Stimulated activated CD8-positive, alpha-beta memory T cell treated with anti-CD3 and anti-CD28 coated beads, Interleukin-2, amount 100 ng/mL, for 48 hours (primary cell): ENCODE measurements at places on chromosomes 5 and 9.

GRCh38 chr5:57452885-57453284 is 29.7 kb downstream of the ACTBL2 start:
- DNase-seq: no peak

- DNase-seq: no peak
These were observed 334.2 kb downstream of the PDE4D start for GRCh38 chr5:59559323-59559722.

DNA sequence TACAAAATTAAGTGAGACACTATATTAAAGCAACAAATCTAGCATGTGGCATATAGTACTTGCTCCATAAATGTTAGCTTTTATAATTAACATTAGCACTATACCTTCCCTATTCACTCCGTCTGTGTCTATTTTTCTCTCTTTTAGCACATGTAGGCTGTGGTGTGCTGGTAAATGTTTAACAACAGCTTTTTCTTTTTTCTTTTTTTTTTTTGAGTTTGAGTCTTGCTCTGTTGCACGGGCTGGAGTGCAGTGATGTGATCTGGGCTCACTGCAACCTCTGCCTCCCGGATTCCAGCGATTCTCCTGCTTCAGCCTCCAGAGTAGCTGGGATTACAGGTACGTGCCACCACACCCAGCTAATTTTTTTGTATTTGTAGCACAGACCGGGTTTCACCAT is 62.1 kb downstream of the SPRY4 start:
- no peak for DNase-seq

GRCh38 chr5:129904102-129904666 is at the start of gene CHSY3:
TSS of gene CHSY3 (plus strand) at chr5:129904465.
- no peak for DNase-seq

GRCh38 chr5:149040421-149040820 is 22.4 kb downstream of the SH3TC2 start:
- DNase-seq: no peak

- no peak for DNase-seq
These were observed 1.5 kb downstream of the RXRA start for GRCh38 chr9:134327671-134328231.

GRCh38 chr5:120088412-120088811 is 375.7 kb upstream of the PRR16 start:
- DNase-seq: no peak

DNA sequence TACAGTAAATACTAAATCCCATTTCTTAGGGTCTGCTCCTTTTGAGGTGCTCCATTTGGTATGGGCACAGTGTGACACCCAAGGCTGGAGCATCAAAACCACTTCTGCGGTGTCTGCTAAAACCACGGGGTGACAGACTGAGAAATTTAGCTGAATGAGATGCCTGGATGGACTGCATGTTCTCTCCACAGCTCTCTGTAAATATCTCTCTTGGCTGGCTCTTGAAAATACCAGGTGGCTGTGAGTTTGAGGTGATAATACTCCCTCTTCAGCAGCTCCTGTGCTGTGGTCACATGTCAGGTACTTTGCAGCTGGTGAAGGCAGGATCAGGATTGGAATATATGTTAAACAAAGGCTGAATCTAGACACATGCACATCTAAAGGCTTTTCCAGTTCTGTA is 93.7 kb upstream of the SIMC1 start:
- DNase-seq: no peak
